ENCODE measurements at places on chromosomes 11 and 22.

- no peak for DNase-seq
Observed at GRCh38 chr22:27903805-27904473, 15.1 kb downstream of the PITPNB start.

DNA sequence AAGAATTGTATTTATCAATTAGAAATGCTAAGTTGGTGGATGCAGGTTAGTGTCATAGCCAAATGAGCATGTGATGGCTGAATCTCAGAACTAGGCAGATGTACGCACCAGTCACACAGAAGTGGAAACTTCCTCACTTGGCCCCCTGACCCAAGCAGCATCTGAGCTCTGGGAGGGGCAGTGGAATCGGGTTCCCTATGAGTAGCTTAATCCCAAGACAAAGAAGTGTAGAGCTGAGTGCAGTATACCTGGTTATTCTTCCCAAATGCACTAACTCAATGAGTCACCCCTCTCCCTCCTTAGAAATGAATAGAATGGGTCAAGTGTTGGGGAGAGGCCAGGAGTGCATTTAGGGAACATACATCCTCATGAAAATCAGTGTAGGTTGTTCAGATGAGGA, 224.6 kb downstream of the FAT3 start:
- DNase-seq = no peak

GRCh38 chr11:41414771-41415440, 44.5 kb downstream of the LRRC4C start:
- DNase-seq = no peak

GRCh38 chr11:8805296-8805695, 105.7 kb upstream of the AKIP1 start:
- DNase-seq = no peak

GRCh38 chr11:65442842-65443331, 20.3 kb downstream of the NEAT1 start:
- no peak for DNase-seq

- no peak for DNase-seq
Observed at GRCh38 chr11:92053216-92053615, 171.4 kb upstream of the FAT3 start.

DNA sequence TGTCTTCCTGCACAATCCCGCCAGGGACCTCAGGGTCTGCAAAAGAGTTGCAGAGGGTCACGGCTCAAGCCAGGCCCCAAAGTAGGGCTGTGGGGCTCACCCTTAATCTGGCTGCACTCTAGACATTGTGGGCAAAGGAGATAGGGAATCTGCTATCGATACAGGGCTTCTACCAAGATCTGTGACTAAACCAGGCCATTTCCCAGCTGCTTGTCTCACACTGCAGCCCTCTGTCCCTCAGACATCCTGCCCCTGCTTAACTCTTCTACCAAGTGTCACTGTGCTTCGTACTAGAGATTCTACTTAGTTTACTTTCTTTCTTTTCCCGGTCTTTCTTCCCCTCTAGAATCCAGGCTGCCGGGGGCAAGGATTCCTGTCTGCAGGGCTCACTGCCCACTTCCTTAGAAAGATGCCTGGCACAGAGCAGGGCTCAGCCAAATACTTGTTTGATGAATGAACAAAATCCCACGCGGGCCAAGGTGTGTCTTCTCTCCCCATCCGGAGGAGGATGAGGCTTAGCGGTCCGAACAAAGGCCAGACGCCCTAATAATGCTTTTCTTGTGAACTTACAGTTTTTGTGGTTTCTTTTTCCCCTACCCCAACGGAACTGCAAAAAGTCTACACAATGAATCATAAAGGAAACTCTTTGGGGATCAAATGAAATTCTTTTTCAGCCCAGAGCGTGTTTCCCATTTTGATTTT, 61.3 kb upstream of the ANO1 start:
- no peak for DNase-seq

All from T follicular helper cell (primary cell).